Posterior cingulate gyrus (tissue), 11 donors: ENCODE measurements at places on chromosomes 16 and 17.

GRCh38 chr16:1325673-1326371 is 7.6 kb upstream of the BAIAP3 start:
- DNase-seq = no peak

- DNase-seq = no peak
Measured at GRCh38 chr16:35506898-35507194, 2047.4 kb downstream of the TP53TG3F start.

DNA sequence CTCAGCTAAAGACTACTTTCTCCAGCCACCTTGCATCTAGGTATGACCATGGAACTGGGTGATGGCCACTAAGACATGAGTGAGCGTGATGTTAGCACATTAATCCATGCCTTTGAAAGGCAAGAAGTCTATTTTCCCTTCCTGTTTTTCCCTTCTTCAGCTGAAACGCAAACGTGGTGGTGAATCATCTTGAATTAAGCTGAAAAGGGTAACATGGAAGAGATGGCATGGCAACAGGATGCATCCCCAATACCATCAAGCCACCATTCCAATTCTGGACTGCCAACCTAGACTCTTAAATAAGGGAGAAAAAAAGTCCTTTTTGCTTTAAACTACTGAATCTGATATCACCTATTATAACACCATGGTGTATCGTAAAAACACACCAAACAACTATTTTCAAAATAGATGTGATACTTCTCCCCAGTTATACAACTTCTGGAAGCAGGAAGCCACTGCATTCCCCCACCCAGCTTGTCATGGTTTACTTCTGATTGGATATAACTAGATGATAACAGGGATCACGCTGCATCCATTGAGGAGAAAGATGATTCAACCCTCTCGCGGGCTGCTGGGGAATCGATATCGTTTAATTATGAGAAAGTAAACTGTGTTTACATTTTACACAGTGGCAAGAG is 368.6 kb downstream of the CDH13 start:
- DNase-seq = no peak

GRCh38 chr16:87851601-87852000 is 17.7 kb downstream of the SLC7A5 start:
- DNase-seq = no peak

GRCh38 chr17:292016-292415 is 60.6 kb downstream of the RPH3AL start:
- peak; percentile 28 for DNase-seq

- DNase-seq = no peak
Measured at GRCh38 chr16:86881861-86882273, 303.5 kb downstream of the FOXL1 start.

DNA sequence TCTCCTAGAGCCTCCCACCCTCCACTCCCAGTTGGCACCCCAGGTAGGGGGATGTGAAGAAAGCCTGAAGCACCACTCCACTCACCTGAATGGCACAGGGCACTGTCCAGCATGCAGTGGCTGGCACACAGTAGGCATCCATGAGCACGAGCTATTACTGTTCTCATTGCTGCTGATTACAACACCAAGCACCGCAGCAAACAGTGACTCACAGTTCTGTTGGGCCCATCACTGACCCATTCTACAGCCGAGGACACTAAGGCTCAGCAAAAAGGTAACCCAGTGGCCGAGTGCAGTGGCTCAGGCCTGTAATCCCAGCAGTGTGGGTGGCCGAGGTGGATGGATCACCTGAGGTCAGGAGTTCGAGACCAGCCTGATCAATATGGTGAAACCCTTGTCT is 2.7 kb downstream of the ZSCAN10 start:
- peak; percentile 24 for DNase-seq

DNA sequence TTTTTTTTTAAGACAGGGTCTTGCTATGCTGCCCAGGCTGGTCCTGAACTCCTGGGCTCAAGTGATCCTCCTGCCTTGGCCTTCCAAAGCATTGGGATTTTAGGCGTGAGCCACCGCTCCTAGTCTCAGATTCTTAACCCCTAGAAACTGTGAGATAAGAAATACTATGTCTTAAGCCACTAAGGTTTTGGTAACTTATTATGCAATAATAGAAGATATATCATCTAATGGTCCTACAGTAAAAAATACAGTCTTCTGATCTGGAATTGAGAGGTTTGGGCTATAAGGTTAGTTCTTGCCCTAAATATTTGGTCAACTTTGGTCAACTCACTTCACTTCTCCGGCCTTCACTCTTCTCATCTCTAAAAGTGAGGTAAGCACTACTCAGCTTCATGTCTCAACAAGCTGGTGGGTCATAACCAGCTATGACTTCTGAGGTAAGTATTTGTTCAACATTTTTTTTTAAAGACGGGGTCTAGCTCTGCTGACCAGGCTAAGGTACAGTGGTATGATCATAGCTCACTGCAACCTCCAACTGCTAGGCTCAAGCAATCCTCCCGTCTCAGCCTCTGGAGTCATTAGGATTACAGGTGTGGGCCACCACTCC is 14.7 kb downstream of the RAD51D start:
- DNase-seq = no peak

- DNase-seq = no peak
Measured at GRCh38 chr16:64278196-64278595, 843.7 kb downstream of the CDH11 start.

DNA sequence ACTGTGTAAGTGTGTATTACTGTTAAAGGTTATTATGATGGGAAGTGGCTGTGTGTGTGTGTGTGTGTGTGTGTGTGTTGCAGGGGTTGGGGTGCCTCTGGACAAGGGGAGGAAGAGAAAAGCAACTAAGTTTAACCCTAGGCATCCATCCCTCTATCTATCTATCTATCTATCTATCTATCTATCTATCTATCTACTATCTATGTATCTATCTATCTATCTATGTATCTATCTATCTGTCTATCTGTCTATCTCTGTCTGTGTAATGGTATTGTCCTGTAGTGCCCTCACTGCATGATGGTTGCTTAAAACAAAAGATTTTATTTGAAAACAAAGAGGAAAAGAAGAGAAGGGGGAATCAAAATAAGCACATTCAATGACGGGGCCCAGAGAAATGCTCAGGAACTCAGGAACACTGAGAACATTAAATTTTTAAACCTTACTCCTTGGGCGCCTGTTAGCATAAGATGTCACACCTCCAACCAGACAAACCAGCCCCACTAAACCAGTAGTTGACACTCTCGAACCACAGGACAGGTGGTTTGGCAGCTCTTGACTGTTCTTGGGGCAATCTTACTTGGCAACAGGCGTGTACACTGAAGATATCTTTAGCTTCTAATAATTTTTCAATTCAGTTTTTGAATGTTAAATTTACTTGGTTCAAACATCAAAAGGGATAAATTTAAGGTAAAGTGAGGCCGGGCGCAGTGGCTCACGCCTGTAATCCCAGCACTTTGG is 5.1 kb upstream of the RPL26 start:
- no peak for DNase-seq

DNA sequence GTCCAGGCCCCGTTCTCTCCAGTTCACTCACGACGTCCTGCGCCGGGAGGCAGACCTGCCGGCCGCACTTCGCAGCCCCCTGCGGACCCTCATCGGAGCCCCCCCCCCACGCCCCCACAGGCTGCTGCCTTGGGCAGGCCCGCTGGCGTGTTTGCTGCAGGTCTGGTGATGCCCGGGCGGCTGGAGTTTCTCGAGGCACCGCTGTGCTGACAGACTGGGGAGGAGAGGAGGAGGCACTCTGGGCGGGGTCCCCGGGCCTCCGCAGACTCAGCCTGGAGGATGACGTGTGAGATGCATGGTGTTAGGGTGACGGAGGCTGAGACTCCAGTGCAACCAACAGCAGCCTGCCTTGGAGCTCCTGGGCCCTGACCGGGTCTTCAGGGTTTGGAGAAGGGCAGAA is 24.1 kb downstream of the BAIAP2 start:
- DNase-seq = no peak

- no peak for DNase-seq
Measured at GRCh38 chr17:8793649-8794048, 5.5 kb downstream of the MFSD6L start.

GRCh38 chr16:81515721-81516120 is 71.1 kb downstream of the CMIP start:
- DNase-seq = no peak

- no peak for DNase-seq
Measured at GRCh38 chr17:81870981-81871386, at the start of gene ARHGDIA. TSS of gene ARHGDIA (minus strand) at chr17:81871337. CDS start at chr17:81869930, 1,407 bp downstream.

- DNase-seq = no peak
Measured at GRCh38 chr17:46039592-46040186, 40.6 kb downstream of the STH start.

- DNase-seq = no peak
Measured at GRCh38 chr17:55606488-55606815, 95.2 kb upstream of the SMIM36 start.

DNA sequence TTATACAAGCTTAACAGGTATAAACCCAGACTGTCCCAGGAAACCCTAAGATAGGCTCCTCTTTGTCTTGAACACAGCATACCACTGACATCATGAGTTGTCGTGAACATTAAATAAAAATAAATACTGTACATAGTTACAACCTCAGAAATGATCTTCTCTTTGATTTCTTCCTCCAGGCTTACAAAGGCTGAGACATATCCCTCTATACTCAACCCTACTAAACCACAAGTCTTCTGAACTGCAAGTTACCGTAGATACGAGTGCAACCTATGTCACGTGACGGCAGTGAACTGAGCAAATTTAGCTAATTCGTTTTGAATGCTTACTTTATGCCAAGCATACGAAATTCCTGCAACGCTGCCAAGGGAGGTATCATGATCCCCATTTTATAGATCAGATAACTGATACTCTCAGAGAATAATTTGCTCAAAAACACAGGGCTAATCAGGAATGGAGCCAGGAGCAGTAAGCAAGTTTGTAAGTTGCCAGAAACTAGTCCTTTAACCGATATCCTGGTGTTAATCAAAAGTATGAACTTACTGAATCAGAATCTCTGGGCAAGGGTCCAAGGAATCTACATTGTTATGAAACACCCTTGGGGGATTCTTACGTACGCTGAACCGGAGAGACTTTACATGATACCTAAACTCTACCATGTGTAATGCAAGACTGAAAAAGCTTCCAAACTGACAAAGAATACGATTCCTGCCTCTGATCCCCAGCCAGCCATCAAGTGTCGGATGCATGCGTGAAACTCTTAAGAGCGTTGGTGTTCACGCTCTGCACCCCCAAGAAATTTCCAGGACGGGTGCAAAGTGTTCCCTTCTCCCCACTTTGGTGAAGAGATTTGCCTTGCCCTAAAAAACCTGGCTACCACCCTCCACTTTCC is 106.2 kb downstream of the XYLT1 start:
- no peak for DNase-seq

DNA sequence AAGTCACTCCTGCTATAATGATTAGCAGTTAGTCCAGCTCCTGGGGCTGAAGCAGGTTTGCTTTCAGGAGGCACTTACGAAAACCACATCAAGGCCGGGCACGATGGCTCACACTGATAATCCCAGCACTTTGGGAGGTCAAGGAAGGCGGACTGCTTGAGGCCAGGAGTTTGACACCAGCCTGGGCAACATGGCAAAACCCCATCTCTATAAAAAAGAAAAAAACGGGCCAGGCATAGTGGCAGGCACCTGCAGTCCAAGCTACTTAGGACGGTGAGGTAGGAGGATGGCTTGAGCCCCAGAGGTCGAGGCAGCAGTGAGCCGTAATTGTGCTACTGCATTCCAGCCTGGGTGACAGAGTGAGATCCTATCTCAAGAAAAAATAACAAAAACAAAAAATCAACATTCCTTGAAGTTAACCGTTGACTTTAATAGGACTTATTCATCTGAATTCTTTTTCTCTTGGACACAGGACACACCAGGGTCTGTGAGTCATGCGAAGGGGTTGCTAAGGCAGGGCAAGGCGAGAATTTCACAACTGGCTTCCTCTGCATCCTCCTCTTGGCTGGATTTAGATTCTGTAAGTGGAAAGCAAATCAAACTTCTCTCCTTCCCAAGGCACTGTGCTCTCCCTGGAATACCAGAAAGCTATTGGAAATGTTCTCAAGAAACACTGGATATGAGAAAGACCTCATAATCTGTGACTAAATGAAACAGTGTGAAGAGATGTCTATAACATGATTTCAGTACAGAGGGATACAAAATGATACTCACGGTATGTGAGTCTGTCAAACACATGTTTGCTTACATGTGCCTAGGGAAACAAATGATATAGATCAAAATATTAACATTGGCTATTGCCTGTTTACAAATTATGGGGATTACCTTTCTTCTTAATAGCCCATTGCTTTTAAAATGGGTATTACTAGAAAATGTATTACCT is 99.5 kb downstream of the SYCE1L start:
- DNase-seq = no peak

DNA sequence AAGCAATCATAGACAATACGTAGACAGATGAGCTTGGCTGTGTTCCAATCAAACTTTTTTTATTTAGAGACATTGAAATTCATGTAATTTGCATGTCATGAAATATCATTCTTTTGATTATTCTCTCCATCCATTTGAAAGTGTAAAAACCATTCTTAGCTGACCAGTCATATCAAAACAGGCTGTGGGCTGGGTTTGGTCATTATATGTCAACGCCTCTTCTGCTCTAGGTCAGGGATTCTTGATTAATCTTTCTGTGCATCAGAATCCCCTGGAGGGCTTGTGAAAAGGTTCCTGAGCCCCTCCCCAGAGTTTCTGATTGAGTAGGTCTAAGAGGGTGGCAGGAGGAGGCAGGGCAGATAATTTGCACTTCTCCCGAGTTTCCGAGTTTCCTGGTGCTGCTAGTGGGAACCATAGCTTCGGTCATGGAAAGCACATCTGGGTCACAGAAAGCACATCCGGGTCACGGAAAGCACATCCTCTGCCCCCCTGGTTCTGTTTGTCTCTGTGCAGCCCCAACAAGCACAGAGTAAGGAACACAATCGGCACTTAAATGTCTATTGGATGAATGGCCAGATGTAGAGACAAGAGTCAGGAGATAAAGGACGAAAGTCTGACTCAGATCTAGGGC is 16.4 kb downstream of the PIMREG start:
- DNase-seq = no peak

GRCh38 chr16:51003850-51004566 is 147.1 kb downstream of the SALL1 start:
- no peak for DNase-seq

GRCh38 chr17:16272111-16272840 is 55.3 kb downstream of the PIGL start:
- DNase-seq = no peak

- no peak for DNase-seq
Measured at GRCh38 chr16:84766978-84767773, 52.6 kb upstream of the CRISPLD2 start.

DNA sequence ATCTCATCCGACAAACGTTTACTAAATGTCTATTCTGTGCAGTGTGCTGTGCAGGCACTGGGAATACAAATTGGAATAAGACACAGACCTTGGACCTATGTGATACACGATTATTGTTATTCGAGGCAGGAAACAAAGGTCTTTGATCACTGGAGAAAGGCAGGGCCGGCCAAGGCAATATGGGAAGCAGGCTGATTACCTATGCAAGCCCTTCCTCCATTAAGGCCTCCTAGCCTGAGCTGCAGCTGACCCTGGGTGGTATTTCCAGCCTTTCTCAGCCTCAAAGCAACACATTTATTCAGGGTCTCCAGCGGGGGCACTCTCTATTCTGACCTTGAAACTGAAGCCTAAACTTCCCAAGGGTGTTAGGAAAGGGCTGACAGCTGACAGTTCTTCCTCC is 13.4 kb downstream of the ST6GALNAC1 start:
- DNase-seq = no peak

GRCh38 chr16:68403177-68403576 is 45.1 kb downstream of the SMPD3 start:
- no peak for DNase-seq
